Epithelial cell of alveolus of lung (primary cell): ENCODE measurements at places on chromosomes 11 and 22. TPM values are rescaled to one million over a fixed set of nuclear protein-coding genes. Genes with fewer than 3 reads are reported as not detected.

The SCN3B gene
- total RNA-seq, result 0.13 and 0.16 TPM in 2 replicates

The GRAP2 gene
- total RNA-seq, result 0.52 TPM in 1 of 2 replicates, not detected in the other

The HEPACAM gene
- total RNA-seq, result not detected in 2 replicates

The MPEG1 gene
- not detected in 2 replicates for total RNA-seq

The OR56B1 gene
- total RNA-seq, result not detected in 2 replicates

The DCDC1 gene
- total RNA-seq, result 0.08 TPM in 1 of 2 replicates, not detected in the other
